Thoracic aorta (tissue), 2 donors: ENCODE measurements at places on chromosomes 7 and 10.

DNA sequence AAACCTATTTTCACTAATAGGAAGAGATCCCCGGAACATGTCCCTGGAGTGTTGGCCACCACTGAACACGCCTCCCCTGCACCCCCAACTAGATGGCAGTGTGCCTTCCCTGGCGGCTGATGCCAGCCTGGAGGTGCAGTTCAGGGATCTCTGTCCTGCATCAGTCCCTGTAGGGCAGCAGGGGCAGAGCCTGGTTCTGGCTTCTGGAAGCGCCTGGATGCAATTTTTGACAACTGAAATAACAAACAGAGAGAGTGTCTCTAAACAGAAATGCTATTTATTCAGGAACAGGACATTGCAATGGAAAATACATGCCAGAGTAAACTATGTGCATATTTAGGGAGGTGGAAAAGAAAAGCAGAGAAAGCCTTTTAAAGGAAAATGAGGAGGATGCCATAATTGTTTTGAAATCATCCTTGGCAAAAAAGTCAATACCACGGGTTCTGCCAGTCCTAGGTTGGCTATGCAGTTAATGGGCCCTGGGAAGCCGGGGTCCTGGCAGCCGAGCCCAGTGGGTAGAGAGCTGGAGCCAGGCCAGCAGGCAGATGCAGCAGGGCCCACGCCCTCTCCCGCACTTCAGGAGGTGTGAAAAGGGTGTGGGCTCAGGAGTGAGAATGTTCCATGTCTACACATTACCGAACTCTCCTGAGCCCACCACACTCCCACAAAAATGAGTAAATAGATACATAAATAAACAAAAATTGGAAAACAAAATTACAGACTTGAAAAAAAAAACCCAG, 18.5 kb downstream of the ANTXRL start:
- no peak for DNase-seq

- DNase-seq: no peak
Measured at GRCh38 chr10:60611291-60611747, 167.0 kb upstream of the CDK1 start.

- DNase-seq: no peak
Measured at GRCh38 chr10:27998178-27998953, 513 bp downstream of the ODAD2 start.

DNA sequence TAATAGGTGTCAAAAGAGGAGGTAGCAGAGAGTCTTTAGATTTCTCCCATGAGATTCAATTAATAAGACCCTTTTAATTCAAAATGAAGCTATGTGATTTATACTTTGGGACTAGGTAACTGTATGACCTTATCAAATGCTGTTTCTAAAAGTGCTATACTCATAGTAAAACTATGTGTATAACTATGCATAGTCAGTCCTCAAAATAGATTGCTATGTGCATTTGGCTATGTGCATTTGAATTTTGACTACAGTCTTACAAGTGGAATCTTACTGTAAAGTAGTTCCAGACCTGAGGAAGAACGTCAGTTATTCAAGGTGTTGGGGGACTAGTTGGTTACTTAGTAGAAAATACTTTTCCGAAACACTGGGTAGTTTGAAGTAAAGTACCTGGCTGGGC, 36.9 kb downstream of the ADD3 start:
- no peak for DNase-seq

GRCh38 chr10:12919574-12919973, 81.9 kb downstream of the CCDC3 start:
- DNase-seq: no peak

GRCh38 chr10:66822801-66823200, 103.0 kb upstream of the LRRTM3 start:
- DNase-seq: no peak

- DNase-seq: no peak
Measured at GRCh38 chr10:71475243-71475871, 78.6 kb downstream of the CDH23 start.

DNA sequence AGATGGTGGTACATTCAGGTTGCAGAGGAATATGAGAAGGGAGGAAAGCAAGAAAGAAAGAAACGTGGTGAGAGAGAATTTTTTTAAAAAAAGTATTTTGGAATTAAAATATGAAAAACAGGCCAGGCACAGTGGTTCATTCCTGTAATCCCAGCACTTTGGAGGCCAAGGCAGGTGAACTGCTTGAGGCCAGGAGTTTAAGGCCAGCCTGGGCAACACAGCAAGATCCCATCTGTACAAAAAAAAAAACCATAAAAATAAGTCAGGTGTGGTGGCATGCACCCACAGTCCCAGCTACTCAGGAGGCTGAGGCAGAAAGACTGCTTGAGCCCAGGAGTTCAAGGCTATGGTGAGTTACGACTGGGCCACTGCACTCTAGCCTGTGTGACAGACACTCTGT, 112.1 kb downstream of the PARD3 start:
- DNase-seq: no peak

GRCh38 chr10:118495499-118495898, 99.9 kb downstream of the PRLHR start:
- DNase-seq: no peak

GRCh38 chr10:59654007-59654406, 55.6 kb downstream of the SLC16A9 start:
- no peak for DNase-seq

DNA sequence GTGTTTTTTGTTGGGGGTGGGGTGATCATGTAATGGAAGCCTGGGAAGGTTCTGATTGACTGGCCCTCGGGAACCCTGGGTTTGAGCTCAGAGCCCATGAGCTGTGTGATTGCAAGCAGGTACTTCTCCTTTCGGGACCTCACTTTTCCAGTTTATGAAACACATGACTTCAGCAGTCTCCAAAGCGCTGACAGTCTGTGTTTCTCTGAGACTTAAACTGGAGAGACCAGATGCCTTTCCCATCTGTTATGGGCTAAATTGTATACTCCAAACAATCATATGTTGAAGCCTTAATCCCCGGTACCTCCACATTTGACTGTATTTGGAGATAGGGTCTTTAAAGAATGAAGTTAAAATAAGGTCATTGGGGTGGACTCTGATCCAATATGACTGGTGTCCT, 493.6 kb downstream of the GALNT17 start:
- DNase-seq: no peak

GRCh38 chr10:72557362-72557761, 68.5 kb downstream of the MICU1 start:
- DNase-seq: no peak

- no peak for DNase-seq
Measured at GRCh38 chr7:133873631-133874030, 253.5 kb upstream of the LRGUK start.

DNA sequence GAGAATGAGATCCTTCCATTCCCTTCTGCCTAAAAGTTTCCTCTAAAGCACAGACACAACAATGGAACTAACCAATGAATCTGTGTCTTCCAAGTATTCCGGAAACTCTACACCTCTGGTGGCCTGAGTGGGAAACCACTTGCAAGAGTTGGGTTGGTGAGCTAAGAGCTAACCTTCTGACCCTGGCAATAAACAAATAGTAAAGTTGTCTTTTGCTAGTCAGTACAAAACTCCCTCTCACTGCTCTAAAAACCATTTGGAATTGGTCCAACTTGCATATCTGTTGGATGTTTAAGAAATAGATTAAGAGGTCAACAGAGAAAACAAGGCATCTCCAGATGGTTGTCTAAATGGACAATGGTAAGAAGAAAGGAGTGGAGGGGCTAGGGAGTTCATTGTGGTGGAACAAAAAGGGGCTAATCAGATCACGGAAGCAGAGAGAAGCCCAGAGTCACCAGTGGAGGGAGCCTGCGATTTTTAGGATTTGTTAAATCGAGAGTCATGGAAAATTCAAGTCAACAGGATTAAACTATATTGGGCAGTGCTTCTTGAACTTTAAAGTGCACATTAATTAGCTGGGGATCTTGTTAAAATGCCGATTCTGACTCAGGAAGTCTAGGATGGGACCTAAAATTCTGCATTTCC, 192.3 kb downstream of the EVX1 start:
- no peak for DNase-seq

DNA sequence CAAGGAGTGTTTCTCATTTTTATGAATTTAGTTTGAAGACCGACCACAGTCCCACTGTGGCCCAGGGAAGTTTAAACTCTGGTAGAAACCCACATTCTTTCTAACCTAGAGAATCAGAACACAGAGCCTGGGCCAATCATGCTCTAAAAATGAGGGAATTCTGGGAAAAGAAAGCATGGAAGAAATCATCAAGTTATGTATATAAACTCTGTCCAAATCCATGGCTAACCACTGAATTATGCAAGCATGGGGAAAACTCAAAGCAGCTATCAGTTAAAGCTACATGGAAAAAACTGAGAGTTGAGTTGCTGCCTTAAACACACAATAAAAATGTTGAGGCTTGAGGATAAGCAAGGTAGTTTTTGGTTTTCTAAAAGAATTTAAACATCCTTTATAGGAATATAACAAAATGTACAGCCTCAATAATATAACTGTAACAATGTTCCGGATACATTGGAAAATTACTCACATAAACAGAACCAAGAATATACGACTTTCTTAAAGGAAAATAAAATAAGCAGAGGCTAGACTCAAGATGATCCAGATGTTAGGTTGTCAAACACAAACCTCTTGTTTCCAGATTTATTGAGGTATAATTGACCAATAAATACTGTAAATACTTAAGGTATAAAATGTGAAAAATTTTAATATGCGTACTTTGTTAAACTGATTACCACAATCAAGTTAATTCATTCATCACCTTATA, 311.2 kb upstream of the GNAI1 start:
- no peak for DNase-seq

- no peak for DNase-seq
Measured at GRCh38 chr10:97331153-97331703, 3.3 kb downstream of the FRAT2 start.

- DNase-seq: no peak
Measured at GRCh38 chr7:148419856-148420832, 170.4 kb upstream of the C7orf33 start.

DNA sequence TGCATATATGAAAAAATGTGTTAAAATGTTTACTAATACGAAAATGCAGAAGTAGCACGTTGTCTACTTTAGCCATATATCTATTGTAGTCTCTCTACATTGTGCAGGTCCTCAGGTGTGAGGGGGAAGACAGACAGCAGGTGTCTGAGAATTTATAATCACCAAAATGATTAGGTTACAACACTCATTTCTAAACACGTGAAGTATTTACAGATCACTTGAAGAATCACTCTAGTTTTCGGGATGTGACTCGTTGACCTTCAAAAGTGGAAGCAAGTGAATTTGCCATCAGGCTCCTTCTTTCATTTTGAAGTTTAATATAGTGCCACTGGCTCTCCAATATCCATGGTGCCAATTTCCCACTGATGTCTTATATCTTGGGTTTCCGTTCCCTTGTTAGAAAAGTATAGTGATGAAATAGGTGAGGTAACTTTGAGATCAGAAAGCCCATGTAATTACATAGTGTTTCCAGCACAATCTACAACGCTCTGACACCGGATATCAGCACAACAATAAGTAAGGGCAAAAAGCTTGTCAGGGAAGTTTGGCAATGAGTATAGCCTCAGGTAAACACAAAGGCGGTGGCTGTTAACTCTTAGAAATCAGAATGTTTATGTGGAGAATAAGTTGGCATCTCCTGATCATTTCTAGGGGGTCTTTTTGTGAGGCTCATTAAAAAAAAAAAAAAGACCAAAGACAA, 57.5 kb upstream of the SP4 start:
- DNase-seq: no peak

DNA sequence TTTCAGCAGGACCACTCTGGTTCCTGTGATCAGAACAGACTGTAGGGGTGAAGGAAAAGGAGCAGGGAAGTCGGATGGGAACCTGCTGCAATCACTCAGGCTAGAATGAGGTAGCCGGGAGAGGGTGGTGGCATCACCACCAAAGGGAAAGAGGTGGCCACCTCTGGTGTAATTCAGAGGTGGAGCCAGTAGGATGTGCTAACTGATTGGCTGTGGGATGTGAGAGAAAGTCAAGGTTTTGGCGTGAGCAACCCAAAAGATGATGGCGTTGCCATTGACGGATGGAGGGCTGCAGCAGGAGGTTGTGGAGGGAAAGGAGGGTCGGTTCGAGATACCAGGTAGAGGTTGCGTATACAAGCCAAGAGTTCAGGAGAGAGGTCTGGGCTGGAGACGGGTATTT, 7.4 kb upstream of the VSIR start:
- DNase-seq: no peak

DNA sequence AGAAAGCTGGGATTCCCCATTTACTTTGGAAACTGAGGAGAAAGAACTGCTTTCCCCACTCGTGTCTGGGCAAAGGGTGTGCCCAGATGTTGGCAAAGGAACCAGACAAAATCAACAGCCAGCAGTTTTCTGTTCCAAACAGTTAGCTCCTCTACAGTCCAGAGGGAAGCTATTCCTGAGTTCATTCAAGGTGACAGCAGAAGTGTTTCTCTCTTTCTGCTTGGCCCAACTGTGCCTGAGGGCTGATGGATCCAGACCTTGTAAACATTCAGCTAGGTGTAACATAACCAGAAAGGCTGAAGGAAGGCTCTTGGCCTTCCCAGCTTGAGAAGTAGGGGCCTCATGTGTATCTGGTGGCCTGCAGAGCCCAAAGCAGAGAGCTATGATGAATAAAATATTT, 7.0 kb upstream of the ALDH18A1 start:
- DNase-seq: no peak

DNA sequence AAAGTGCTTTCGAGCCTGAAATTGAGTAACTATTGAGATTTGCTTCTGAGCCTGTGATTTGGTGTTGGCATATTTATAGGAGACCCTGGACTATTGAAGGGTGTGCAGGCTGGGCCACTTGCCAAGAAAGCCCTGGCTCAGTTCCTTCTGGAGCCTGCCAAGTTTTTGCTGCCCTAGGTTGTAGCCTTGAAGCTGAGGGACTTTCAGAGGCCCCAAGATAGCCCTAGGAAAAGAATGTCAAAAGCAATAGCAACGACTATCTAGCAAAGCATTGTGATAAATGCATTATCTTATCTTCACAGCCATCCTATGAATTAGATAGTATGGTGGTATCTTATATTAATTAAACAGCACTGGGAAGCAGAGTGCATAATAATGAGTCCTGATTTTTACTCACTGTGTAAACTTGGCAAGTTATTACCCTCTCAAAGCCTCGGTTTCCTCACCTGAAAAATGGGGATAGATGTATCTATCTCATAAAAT, 473.7 kb upstream of the PODXL start:
- no peak for DNase-seq

DNA sequence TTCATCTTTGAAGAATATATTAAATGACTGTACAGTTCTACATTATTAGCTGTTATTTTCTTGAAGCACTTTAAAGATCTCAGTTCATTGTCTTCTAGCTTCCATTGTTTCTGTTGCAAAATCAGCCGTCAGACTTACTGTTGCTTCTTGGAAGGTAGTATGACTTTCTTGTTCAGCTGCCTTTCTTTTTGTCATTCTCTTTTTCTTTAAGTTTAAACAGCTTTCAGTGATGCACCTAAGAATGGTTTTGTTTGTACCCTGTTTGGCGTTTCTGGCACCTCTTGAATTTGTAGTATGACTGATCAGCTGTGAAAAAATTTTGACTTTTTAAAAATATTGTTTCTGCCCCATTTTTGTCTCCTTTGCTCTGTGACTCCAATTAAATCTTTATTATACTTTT, 9.3 kb downstream of the MKLN1 start:
- DNase-seq: no peak

DNA sequence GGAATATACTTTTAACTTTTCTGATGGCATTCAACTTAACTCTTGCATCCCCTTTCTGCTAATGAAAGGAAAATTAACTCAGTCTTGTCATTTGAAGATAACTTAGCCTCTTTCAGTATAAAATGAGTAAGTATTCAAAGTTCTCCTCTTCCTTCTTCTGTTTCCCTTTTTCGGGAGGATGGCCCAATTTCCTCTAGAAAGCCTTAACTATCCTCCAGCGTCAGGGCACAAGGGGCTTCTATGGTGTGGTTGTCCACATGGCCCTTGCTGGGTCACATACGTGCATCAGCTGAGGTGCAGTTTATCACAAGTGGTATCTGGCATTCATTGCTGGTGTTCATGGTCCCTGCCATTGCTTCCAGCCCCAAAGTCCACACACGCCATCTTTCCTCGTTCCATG, 17.8 kb upstream of the GSAP start:
- DNase-seq: no peak
